ENCODE measurements at places on chromosomes 13 and 19.

DNA sequence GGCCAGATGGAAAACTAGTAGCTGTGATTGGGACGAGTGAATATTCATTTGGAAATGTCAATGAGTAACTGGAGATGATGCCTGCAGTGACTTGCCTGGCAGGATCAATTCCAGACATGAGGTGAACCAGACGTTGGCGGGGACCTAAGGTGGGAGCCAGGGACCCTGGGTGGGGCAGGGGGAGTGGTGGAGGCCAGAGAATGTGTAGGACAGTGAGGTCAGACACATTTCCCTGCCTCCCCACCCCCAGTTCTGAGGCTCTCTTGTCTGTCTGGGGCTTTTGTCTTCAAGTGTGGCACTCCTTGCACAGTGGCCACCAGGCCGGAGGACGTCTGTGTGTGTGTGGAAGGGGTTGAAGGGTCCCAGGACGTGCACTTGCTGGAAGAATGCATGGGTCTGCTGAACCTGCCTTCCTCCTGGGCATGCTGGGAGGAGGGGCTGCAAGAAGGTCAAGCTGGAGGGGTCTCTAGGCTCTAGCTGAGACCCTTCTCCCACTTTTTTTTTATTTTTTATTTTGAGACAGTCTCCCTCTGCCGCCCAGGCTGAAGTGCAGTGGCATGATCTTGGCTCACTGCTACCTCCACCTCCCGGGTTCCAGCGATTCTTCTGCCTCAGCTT lies 51.6 kb downstream of the CHST8 start:
- no peak for DNase-seq

GRCh38 chr13:109387471-109387870 lies 398.9 kb downstream of the IRS2 start:
- no peak for DNase-seq

- DNase-seq: peak; percentile 72
Measured at GRCh38 chr13:75359266-75359665, 122.7 kb downstream of the TBC1D4 start.

DNA sequence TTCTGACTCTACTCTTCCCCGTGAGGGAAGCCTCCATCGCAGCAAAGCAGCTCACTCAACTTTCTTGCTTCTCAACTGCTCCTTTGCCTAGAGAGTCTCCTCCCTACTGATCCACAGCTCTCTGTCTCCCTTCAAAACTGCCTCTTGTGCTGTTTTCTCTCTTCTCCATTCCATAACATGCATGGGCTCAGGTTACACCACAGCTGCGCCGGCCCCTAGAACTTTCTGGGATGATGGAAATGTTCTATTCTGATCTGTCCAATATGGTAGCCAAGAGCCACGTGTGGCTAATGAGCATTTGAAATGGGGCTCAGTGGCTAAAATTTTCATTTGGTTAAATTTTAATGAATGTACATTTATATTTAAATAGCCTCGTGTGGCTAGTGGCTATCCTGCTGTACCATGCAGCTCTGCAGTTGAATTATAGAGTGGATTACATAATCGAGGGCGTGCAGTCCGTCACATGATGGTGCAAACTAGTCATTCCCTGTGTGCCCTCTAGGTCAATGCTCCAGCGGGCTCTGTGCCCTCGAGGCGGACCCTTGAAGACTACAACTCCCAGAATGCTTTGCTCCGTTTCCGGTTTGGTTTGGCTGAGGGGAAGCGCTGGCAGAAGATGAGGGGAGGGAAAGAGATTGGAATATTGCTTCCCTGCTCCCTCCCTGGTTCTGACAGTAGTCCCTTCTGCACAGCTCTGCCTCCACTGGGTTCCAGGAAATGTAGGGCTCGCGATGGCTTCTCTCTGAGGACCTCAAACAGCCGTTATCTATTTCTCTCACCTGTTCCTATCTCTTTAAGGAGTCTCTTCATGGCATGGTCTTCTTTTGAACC lies 109.8 kb downstream of the CACNA1A start:
- peak; percentile 88 for DNase-seq

GRCh38 chr13:56773148-56773547 lies 367.6 kb upstream of the PRR20A start:
- no peak for DNase-seq

DNA sequence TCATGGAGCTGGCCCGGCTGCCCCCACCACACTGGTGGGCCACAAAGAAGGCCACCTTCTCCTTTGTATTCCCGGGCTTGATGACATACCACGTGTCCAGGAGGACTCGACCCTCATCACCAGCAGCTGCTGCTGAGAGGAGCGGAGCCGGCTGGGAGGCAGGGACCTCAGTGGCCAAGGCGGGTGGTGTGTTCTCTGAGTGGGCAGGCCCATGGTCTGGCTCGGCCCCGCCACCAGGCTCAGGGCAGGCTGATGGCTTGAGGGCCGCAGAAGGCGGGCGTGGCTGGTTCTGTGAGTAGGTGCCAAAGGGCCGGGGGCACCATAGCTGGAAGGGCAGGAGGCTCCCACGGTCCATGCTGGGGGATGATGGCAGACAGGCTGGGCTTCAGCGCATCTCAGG lies 17.6 kb downstream of the FBXO46 start:
- no peak for DNase-seq

- DNase-seq: no peak
Measured at GRCh38 chr13:73465617-73465971, 406.8 kb downstream of the KLF5 start.

GRCh38 chr13:70098669-70099068 lies 9.0 kb upstream of the ATXN8OS start:
- DNase-seq: no peak

DNA sequence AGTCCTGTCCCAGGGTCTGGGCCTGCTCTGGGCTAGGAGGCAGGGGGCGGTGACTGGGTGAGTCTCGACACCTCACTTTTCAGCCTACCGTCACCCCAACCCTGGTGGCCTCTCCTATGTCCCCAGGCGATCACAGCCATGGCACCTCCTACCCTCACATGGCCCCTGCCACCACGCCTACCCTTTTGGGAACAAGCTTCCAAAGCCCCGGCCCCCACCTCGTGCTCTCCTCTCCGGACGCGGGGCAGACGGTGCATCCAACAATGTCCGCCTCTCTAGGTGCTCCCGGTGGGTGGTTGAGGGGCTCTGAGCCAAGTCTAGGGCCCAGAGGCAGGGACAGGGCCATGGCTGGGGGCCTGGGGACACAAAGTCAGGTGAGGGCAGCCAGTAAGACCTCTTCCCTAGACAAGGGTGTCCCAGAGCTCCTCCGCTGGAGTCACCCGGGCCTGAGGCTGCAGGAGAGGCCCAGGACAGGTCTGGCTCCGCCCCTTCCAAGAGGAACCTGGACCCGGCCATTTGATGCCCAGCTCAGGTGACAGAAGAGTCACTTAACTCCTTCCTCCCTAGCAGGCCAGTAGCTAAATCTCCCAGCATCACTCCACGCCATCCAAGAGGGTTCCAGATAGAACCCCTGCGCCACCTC lies at the start of gene SYNE4:
Gene SYNE4 (minus strand): TSS at position 478 of the 643 bp plus-strand sequence. CDS start 132 bp downstream, at position 346.
- no peak for DNase-seq

DNA sequence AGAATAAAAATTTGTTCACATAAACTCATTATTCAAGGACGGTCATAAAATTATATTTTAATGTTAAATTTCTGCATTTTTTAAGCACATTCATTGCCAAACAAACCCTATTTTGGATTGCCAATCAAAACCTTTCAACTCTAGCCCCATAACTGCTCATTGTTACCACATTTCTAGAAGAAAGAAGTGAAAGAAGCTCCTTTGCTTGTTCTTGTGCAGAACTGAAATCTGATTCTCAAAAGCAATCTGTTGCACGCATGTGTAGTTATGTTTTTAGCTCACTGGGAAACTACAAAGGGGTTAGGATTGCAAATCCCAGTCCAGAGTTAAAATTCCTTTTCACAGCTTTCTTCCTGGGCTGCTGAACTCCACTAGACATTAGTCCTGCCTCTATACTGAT lies 109.5 kb upstream of the MIR17HG start:
- DNase-seq: no peak

DNA sequence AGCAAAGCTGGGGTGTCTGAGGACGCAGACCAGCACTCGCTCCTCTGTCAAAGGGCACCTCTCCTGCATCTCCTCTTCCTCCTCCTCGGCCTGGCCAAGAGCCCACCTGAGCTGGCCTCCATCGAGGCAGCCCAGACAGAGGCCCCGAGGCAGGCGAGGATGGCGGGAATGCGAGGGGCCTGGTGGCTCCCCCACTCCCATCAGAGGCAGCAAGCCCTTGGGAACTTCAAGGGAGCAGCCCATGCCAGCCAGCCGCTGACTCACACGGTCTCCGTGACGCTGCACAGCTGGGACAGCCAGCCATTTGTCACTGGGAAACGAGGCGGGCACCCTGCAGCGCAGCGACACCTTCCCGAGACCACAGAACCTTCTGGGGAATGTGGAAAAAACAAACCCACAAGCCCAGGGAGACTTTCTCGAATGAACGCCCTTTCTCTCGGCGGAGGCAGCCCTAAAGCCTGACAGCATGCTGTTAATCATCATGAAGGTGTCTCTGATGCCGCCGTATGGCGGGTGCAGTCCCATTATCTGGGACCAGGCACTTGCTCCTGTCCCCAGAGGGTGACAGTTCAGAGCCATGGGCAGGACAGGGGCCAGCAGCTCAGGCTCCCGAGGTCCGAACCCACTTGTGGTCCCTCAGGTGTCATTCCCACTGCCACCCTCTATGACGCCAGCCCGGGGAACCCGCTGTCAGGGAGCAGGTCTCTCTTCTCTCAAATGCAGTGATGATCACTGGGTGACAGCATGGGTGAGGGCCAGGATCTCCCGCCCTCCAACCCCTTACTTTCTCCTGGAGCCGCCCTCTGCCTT lies 53.0 kb downstream of the PEPD start:
- no peak for DNase-seq

GRCh38 chr19:35395382-35396199 lies 24.7 kb downstream of the GPR42 start:
- DNase-seq: no peak

DNA sequence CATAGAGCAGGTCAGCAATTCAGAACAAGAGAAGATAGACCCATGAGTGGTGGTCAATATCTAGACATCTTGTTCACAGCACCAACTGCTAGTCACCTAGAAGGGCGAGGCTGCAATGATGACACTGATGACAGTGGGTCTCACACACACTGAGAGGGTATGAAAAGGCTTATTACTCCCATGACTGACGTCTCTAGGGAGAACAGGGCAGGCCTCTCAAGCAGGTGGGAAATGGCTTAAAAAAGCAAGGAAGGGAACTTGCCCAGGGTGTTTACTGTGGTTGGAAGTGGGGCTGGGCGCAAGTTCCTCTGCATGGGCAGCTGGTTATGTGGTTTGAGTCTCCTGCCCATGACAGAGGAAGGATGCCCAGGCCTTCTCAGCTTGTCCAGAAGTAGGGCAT lies 33.8 kb downstream of the ZNF44 start:
- DNase-seq: no peak

GRCh38 chr19:41192574-41193429 lies at the start of gene CYP2S1:
CYP2S1 (plus strand) TSS chr19:41193219; CDS start chr19:41193265, 46 bp downstream.
- DNase-seq: no peak
